ENCODE measurements at places on chromosomes 1 and 21. TPM values are rescaled to one million over a fixed set of nuclear protein-coding genes. Genes with fewer than 3 reads are reported as not detected.

The RIMKLA gene
- total RNA-seq, result 1.3 TPM

The PLD5 gene
- total RNA-seq, result 0.44 TPM

The CRP gene
- total RNA-seq, result 3.6 TPM

The DENND4B gene
- 90.0 TPM for total RNA-seq

DNA sequence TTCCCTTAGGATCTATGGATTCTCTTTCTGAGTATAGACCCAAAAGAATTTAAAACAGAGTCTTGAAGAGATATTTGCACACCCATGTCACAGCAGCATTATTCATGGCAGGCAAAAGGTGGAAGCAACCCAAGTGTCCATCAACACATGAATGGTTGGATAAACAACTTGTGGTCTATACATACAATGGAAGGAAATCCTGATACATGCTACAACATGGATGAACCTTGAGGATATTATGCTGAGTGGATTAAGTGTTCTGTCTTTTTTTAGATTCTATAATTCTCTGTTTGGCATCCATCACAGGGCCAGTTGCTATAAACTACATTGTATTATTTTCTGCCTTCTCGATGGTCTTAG, 39.8 kb downstream of the PTPN14 start:
- peaks cover 68% of the 10 kb centered on the region for H3K4me1 ChIP-seq
- H3K27me3 ChIP-seq, result no peaks in the 10 kb centered on the region
- peaks cover 20% of the 10 kb centered on the region for H3K36me3 ChIP-seq
- H3K27ac ChIP-seq, result no peak overlapping the region

DNA sequence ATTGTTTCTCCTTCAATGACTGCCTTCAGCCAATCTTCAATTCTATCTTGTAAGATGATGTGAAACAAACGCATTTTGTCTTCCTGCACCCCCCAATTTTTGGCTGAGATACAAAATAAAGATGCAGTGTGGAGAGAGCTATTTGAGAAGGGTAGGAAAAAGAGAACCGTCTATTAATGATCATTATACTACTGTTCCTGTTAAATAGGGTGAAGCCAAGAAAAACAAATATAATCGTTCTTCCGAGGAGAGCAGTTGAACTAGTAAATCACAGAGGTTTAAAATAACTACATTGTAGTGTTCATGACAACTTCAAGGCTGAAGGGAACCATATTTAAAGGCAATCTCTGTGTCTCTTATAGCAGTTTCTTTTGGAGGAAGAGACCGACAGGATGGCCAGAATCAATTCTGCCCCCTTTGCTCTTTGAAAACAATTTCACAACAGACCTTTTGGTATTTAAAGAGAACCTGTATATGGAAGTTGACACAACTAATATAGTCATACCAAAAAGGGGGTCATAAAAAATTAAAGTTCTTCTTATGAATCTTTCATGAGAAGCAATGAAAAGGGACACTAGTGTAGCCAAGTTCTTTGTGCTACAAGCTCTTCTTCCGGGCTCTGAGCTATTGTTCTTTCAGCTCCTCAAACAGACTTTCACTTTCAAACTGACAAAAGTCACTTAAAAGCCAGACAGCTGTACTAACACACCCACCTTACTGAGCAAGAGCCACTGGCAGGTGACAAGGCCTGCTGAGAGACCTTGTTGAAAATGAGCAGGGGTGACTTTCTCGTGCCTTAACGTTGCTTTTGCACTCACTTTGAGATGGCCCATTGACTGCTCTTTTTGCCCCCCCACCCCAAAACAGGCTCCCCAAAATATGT, 30.9 kb downstream of the PROX1 start:
- H3K27me3 ChIP-seq, result peaks cover 89% of the 10 kb centered on the region
- no peak overlapping the region for H3K27ac ChIP-seq
- DNase-seq, result no peak
- H3K4me1 ChIP-seq, result no peaks in the 10 kb centered on the region

DNA sequence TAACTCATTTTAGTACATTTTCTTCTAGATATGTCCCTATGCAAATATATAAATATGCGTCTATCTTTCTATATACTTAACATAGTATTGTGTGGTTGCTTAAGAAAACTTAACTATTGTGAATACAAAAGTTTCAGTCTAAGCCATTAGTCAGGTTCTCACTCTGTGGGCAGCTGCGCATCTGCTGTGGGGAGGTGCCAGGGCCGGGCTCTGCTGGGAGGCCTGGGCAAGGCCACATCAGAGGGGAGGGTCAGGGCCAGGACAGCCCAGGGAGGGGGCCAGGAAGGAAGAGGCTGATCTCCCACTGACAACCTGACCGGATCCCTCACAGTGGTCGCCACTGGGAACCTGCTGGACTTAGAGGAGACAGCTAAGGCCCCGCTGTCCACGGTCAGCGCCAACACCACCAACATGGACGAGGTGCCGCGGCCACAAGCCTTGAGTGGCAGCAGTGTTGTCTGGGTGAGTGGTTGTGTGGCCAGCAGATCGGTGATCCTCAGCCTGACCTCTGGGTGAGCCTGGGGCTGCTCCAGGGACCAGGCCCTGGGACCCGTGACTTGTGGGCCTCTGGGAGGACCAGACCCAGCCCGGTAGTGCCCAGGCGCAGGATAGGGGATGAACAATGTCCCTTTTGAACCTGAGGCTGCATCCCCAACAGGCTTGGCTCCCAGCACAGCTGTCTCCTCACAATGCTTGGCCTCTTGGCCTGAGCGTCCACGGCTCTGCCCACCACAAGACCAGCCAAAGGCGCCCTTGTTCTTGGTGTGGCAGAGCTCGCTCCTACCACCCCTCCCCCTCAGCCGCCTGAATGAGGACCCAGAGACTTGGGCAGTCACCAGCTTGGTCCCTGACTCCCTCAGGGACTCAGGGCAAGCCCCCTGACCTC, 20.2 kb downstream of the LDLRAP1 start:
- no peaks in the 10 kb centered on the region for H3K27me3 ChIP-seq
- no peak overlapping the region for H3K27ac ChIP-seq
- DNase-seq, result no peak
- no peak overlapping the region for H3K4me3 ChIP-seq
- H3K4me1 ChIP-seq, result peaks cover 11% of the 10 kb centered on the region

DNA sequence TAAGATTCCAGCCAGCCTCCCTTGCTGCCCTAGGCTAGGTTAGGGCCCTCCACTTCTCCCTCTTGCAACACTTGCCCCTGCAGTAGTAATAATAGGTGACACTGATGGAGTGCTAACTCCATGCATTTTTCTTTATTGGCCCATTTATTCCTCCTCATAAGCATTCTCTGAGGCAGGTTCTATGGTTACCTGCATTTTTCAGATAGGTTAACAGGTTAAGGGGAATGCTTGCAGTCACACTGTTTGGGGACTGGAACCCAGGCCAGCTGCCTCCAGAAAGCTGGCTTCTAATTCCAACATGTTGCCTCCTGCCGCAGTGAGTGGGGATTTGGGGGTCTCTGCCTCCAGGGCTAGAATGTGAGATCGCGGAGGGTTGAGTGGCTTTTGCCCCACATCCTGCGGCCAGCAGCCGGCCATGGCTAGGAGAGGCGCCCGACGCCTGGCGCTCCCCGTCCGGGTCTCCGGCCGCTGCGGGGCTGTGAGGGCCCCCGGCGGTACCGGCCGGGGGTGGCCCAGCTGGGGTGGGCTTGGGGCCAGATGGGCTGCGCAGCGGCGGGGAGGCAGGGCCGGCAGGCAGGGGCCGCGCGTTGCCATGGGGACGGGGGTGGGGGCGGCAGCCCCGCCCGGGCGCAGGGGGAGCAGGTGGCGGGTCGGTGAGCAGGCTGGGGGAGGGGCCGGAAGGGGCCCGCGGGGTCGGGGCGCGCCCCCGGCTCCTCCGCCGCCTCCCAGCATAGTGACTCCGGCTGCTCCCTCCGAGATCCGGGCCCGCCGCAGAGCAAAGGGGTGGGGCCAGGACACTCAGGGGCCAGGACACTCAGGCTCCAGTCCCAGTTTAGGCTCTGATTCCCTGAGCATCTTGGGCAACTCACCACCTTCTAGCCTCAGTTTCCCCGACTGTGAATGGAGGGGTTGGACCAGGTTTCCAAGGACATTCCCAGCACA, 68.4 kb upstream of the SSBP3 start:
- DNase-seq, result no peak
- no peaks in the 10 kb centered on the region for H3K36me3 ChIP-seq
- peaks cover 69% of the 10 kb centered on the region for H3K27me3 ChIP-seq
- H3K4me3 ChIP-seq, result peak overlapping the region; percentile 53
- no peak overlapping the region for H3K27ac ChIP-seq
- no peaks in the 10 kb centered on the region for H3K4me1 ChIP-seq

DNA sequence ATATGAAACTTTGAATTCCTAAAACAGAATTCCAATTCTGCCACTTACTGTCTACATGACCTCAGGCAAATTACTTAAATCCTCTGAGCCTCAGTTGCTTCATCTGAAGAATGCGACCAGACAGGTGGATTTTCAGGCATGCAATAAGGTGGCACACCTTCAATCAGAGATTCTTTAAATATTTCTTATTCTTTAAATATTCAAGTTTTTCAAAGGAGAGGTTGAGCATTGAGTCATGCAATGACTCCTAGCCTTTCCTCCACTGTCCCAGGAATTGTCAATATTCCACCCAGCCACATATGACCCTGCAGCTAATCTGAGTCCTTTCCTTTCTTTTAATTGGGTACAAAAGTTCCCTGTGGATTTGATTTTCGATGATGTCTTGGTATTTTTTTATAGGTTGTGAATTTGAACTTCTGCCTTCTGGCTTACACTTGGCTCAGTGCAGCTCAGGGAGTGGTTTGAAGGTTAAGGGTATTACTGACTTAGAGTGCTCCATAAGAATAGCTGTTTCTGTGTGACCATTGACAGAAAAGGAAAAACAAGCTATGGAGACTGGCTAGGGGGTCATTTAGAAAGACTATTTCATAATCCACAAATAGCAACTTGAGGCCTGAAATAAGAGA, 52.2 kb upstream of the PRDX6 start:
- peak overlapping the region; percentile 66 for H3K27ac ChIP-seq
- peaks cover 68% of the 10 kb centered on the region for H3K4me1 ChIP-seq
- no peak overlapping the region for H3K4me3 ChIP-seq
- H3K27me3 ChIP-seq, result no peaks in the 10 kb centered on the region
- DNase-seq, result peak; percentile 23

DNA sequence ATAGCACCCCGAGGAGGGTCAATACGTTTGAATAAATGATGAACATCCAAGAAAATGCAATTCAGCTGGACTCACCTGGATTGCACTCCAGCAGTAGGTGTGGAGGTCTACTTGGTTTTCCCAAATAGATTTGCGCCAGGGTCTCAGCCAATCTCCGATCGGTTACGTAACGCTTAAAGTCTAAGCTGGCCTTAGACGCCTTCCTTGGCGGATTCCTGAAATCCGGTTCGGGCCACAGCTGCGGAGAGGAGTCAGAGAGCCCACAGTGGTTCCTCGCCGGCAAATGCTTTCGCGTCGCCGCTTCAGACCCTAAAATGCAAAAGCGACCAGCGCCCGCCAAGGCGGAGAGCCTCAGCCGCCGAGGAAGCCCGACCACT, 322 bp downstream of the TFB2M start:
- H3K36me3 ChIP-seq, result peaks cover 42% of the 10 kb centered on the region
- peaks cover 20% of the 10 kb centered on the region for H3K4me1 ChIP-seq
- H3K27ac ChIP-seq, result peak overlapping the region; percentile 74
- H3K27me3 ChIP-seq, result no peaks in the 10 kb centered on the region
